ENCODE measurements at places on chromosomes 16 and 17. TPM values are rescaled to one million over a fixed set of nuclear protein-coding genes. Genes with fewer than 3 reads are reported as not detected.

USP22 gene
- total RNA-seq: 147 TPM

KLHDC4 gene
- total RNA-seq: 109 TPM

ADGRG1 gene
- 269 TPM for total RNA-seq

TBC1D28 gene
- total RNA-seq: not detected

PRAC2 gene
- not detected for total RNA-seq

FAM171A2 gene
- 2.0 TPM for total RNA-seq

CD300H gene
- not detected for total RNA-seq

SEPHS2 gene
- total RNA-seq: 109 TPM

NACA2 gene
- total RNA-seq: not detected

- H3K27me3 ChIP-seq: peaks cover 33% of the 10 kb centered on the region
- DNase-seq: no peak
- H3K27ac ChIP-seq: no peak overlapping the region
- H3K36me3 ChIP-seq: peaks cover 21% of the 10 kb centered on the region
Measured at GRCh38 chr17:2028737-2029136, 1.2 kb upstream of the DPH1 start.

DNA sequence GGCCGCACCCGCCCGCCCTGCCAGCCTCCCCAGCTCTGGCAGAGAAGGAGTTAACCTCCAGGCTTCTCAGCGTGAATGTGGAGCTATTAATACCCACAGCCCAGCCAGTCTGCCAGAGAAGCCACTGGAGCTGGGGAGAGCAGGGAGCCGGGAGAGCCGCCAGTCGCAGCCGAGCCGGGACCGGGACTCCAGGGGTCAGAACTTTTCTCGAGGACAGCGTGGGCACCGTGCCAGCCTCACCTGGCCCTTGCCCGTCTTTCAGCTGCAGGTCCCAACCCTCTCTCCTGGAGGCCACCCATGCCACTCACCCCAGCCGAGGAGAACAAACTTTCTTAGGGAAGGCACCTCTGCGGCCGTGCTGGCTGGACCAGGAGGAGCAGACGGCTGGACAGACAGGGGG lies 33.8 kb upstream of the SBK1 start:
- no peaks in the 10 kb centered on the region for H3K4me1 ChIP-seq
- H3K27ac ChIP-seq: no peak overlapping the region
- peak; percentile 28 for DNase-seq
- no peaks in the 10 kb centered on the region for H3K36me3 ChIP-seq

DNA sequence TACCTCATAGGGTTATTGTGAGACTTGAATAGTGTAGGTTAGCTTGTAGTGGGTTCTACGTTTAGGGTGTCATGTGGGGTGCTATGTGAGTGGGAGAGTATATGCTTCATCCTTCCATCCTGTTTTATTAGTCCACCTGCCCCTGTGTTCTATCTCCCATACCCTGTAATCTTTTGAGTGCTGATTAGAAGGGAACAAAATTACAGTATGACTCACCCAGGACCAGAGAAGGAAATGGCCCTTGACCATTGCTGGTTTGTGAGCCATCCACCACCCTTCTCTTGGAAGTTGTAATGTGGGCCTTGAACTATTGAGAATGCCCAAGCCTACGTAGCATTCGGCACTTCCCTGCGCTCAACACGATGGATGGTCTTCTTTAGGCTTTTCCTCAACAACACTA lies 17.1 kb downstream of the SAP30BP start:
- peak overlapping the region; percentile 88 for H3K27ac ChIP-seq
- no peaks in the 10 kb centered on the region for H3K27me3 ChIP-seq
- peaks cover 43% of the 10 kb centered on the region for H3K36me3 ChIP-seq
- peak overlapping the region; percentile 50 for H3K4me3 ChIP-seq
- H3K4me1 ChIP-seq: peaks cover 59% of the 10 kb centered on the region

DNA sequence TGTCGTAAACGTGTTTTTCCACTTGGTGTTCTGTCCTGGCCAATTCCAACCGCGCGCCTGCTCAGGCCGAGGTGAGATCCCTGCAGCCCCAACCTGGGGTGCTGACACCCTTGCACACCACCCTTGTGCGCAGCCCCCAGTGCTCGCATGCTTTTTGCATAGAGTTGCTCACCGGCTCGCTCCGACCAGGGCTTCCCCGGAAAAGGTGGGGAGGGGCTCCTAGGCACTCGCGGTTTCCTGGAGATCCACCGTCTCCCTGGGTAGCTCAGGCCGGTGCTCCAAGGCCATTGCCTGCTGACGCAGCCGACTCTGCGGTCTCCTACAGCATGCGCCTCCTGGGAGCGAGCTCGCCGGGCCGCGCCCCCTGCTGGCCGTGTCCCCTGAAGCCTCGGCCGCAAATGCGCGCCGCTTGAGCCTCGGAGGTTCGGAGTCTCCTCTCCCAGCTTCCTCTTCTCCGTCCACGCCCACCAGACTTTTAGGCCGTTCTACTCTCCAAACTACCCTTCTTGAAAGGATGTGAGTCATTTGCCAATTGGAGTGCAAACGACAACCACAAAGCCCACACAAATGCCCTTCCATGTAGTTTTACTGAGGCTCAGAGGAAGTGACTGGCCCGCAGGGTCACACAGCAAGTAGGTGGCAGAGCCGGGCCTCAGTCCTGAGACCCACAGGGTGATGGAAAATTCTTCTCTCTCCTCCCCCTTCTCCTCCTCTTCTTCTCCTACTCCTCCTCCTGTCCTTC lies 7.2 kb upstream of the PDP2 start:
- H3K27me3 ChIP-seq: no peaks in the 10 kb centered on the region
- H3K27ac ChIP-seq: peak overlapping the region; percentile 56
- H3K36me3 ChIP-seq: peaks cover 10% of the 10 kb centered on the region

DNA sequence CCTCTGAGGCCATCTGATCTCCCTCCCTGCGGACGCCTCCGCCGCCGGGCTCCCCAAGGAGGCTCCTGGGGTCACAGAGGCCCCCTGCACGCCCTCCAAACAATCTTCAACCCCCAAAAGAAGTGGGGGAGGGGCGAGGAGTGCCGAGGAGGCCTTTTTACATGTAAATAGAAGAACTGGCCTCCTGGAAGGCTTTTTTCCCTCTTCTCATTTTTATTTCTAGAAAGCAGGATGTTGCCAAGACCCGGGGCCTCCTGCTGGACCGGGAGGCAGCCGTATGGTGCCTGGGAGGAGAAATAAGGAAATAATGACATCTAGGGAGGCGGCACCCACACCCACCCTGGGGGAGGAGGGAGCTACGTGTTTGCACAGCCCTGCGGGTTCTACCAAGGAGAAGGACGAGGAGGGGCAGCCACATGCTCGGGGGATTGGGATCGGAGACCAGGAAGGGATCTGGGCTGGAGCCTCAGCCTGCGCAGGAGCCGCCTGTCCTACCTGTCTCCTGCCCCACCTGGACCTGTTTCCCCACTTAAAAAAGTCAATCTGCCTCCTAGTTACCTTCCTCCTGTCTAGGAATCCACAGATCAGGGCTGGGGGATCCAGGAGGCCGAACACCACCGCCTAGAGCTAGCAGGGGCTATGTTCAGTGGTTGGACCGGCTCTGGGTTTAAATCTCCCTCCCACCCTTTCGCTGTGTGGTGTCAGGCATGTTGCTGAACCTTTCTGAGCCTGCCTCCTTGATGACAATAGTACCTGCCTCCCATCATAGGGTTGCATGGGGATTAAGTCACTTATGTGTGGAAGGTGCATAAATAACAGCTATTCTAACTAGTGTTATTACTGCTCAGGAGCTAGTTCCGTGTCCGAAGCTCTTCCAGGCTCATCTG lies 175.7 kb upstream of the GSE1 start:
- peak; percentile 48 for DNase-seq
- H3K4me3 ChIP-seq: no peak overlapping the region
- peaks cover 9% of the 10 kb centered on the region for H3K4me1 ChIP-seq
- H3K27ac ChIP-seq: no peak overlapping the region
- no peaks in the 10 kb centered on the region for H3K36me3 ChIP-seq
- peaks cover 75% of the 10 kb centered on the region for H3K27me3 ChIP-seq

- H3K36me3 ChIP-seq: peaks cover 53% of the 10 kb centered on the region
- H3K27me3 ChIP-seq: no peaks in the 10 kb centered on the region
- H3K27ac ChIP-seq: peak overlapping the region; percentile 87
- DNase-seq: peak; percentile 88
- peaks cover 26% of the 10 kb centered on the region for H3K4me1 ChIP-seq
- peak overlapping the region; percentile 100 for H3K4me3 ChIP-seq
Measured at GRCh38 chr16:29994600-29995323, 655 bp downstream of the HIRIP3 start.

DNA sequence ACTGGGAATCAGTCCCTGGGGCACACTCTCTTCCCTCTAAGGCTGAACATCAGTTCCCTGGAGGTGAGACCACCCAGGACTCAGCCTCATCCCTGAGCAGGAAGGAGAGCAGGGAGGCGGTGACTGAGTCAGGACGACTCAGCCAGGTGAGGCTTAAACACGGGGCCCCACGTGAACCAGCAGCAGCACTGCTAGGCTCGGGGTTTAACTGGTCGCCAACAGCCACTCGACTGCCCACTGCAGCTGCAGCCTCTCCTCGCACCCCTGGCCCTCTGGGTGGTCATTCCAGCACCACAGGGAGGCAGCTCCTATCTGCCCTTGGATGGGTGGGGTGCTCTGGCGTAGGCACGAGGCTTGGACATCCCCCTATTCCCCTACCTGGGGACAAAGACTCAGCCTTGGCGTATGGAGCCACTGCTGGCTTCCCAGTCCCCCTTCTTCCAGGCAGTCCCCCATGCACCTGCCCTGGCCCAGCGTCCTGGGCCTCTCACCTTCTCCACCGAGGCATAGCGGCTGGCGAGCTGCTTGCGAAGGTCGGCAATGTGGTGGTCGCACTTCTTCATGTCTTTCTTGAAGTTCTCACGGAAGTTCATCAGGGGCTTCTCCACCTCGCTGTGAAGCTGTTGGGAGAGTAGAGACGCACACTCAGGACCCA lies 21.2 kb upstream of the RCVRN start:
- H3K36me3 ChIP-seq: peaks cover 5% of the 10 kb centered on the region
- no peaks in the 10 kb centered on the region for H3K27me3 ChIP-seq
- no peak overlapping the region for H3K4me3 ChIP-seq
- H3K27ac ChIP-seq: no peak overlapping the region

DNA sequence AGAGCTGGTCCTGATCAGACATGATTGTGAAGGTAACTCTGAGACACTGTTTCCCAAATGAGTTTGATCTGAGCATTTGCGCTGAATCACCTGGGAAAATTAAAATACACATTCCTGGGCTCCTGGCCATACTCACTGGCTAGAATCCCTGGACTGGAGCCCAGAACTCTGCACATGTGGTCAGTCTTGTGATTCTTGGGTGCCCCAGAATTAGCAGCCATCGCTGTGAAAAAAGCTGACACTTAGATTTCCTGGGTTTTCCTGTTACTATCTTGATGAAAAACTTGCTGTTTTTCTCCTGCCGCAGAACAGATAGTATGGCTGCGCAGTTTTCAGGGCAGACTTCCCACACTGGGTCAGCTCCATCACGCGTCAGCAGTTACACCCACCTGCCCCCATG lies 24.6 kb downstream of the NECAB2 start:
- no peak for DNase-seq
- peaks cover 40% of the 10 kb centered on the region for H3K4me1 ChIP-seq
- peaks cover 11% of the 10 kb centered on the region for H3K36me3 ChIP-seq
- no peak overlapping the region for H3K4me3 ChIP-seq
- no peak overlapping the region for H3K27ac ChIP-seq
- H3K27me3 ChIP-seq: peaks cover 34% of the 10 kb centered on the region

GRCh38 chr16:66275775-66276428 lies 90.6 kb upstream of the CDH5 start:
- H3K36me3 ChIP-seq: peaks cover 15% of the 10 kb centered on the region
- DNase-seq: peak; percentile 84
- H3K4me3 ChIP-seq: no peak overlapping the region
- no peak overlapping the region for H3K27ac ChIP-seq
- H3K4me1 ChIP-seq: peaks cover 57% of the 10 kb centered on the region

DNA sequence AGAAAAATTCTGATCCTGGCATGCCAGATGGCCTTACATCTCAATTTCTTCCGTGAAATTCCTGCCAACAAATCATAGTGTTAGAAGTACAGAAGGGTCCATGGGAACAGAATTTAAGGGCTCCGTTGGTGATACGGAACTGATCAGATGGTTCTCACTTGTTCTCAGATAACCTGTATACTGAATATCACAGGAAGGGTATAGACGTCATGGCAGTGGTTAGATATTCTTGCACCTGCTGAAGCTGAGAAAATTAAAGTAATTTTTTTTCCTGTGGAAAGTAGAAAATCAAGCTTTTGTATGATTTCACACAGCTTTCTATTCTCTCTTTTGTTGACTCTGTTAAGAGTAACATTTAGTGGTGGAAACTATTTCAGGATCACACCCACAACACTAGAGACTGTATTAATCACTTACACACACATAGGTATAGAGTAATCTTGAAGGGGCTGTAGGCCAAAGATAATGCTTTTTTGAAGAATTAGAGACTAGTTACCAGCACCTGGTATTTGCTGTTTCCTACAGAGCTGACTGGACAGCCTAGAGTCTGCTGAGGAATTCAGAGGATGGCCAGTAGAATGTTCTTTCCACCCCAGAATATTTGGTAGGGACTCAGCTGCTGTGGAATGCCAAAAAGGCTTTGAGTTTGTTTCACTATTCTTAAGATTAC lies 7.5 kb downstream of the TENT4B start:
- no peak for DNase-seq
- peaks cover 33% of the 10 kb centered on the region for H3K4me1 ChIP-seq
- no peak overlapping the region for H3K4me3 ChIP-seq
- H3K27me3 ChIP-seq: no peaks in the 10 kb centered on the region

GRCh38 chr17:19311421-19312215 lies 50.9 kb downstream of the B9D1 start:
- H3K36me3 ChIP-seq: peaks cover 11% of the 10 kb centered on the region
- H3K27me3 ChIP-seq: no peaks in the 10 kb centered on the region
- no peak overlapping the region for H3K4me3 ChIP-seq
- no peak overlapping the region for H3K27ac ChIP-seq
- no peak for DNase-seq

DNA sequence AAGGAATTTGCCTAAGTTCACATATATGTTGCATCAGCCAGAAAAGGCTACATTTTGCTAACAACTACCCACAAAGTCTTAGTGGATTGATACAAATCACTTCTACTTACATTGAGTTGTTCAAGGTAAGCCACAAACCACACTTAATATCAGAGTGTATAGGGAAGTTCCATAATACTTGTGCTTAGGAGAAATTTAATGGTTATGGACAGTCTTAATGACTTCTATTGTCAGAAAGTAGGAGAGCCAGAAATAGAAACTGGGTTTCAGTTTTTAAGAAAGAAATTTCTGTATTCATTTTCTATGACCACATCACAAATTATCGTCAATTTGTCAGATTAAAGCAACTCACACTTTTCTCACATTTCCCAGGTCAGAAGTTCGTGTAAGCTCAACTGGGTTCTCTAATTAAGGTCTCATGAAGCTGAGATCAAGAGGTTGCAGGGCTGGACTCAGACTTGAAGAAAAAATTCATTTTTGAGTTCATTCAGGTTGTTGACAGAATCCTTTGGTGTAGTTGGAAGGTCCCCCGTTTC lies 695.7 kb downstream of the CDH11 start:
- H3K27me3 ChIP-seq: no peaks in the 10 kb centered on the region
- DNase-seq: no peak
- no peak overlapping the region for H3K27ac ChIP-seq
- no peak overlapping the region for H3K4me3 ChIP-seq

All from Calu3 (cell line).